ENCODE measurements at places on chromosomes 12 and 14.
A peak's percentile ranks its signal among the peaks of the same experiment; 100 is the strongest.

- DNase-seq: no peak
These were observed 159.9 kb downstream of the CAPZA3 start for GRCh38 chr12:18897823-18898222.

- no peak for DNase-seq
These were observed 31.1 kb upstream of the DHRS7 start for GRCh38 chr14:60196291-60196690.

- no peak for DNase-seq
These were observed 100.5 kb downstream of the AEBP2 start for GRCh38 chr12:19539836-19540235.

- DNase-seq: no peak
These were observed 14.7 kb downstream of the PCBP2 start for GRCh38 chr12:53466640-53467039.

DNA sequence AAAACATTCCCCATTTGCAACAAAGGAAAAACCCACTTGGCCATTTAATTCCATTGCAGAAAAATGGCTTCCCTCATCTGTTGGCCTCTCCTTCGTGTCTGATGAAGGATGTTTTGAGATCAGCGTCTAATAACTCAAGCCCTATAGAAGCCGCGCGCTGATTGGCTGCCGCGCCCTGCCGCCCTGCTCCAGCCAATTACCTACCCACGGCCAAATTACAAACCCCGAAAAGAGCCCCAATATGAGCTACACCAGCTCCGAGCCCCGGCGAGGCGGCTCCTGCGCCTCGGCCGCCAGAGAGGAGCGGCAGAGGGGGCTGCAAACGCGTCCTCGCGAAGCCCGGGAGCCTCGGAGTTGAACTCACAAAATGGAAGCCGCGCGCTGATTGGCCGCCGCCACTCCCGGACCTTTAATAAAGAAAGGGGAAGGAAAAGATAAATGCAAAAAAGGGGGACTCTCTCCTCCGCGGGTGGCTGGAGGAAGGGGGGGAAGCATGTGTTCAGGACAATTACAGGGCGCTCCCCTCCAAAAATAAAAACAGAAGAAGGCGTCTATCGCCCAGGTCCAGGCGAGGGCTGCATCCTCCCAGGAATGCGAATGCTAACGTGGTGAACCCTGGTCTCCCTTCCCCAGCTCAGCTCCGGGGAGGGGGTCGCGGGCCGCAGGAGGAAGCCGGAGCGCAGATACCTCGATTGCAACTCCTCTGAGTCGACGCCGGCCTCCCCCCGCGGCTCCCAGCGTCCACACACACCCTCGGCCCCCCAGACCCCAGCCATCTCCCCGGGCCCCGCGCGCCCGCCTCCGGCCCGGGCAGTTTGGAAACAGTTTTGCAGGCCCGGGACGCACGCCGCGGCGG, 738 bp upstream of the SETD1B start:
- peak; percentile 91 for DNase-seq

- no peak for DNase-seq
These were observed 2.4 kb downstream of the LGR5 start for GRCh38 chr12:71441836-71442566.

DNA sequence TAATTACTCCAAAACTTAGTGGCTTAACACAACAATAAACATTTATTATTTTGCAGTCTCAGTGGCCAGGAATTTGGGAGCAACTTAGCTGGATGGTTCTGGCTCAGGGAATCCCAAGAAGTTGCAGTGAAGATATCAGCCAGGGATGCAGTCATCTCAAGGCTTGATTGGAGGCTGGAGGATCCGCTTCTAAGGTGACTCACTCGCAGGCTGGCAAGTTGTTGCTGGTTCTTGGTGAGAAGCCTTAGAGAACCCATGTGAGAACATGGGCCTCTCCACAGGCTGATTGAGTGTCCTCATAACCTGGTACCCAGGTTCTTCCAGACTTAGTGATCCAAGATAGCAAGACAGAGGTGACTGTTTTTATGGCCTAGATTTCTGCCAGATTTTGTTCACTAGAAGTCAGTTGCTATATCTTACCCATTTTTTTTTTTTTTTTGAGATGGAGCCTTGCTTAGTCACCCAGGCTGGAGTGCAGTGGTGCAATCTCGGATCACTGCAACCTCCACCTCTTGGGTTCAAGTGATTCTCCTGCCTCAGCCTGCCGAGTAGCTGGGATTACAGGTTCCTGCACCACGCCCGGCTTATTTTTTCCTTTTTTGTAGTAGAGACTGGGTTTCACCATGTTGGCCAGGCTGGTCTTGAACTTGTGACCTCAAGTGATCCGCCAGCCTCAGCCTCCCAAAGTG, 32.5 kb downstream of the BRMS1L start:
- peak; percentile 40 for DNase-seq

- DNase-seq: no peak
These were observed 366.3 kb downstream of the AACS start for GRCh38 chr12:125431516-125431915.

DNA sequence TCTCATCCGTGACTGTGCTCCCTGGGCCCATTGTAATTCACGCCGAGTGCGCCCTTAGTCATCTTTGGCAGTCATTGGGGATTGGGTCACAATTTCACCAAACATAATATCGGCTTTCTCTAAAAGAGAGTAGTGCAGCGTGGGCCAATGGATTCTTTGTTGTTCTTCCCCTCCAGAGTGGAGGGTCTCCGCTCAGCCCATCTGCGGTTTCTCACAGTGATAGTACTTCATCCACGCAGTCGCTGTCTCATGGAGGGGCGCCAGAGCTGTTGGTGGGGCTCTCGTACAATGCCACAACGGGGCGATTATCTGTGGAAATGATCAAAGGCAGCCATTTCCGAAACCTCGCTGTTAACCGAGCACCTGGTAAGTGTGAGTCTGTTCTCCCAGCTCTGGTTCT, 321.8 kb downstream of the SNAPC1 start:
- DNase-seq: no peak

- DNase-seq: no peak
These were observed 42.6 kb upstream of the LIMA1 start for GRCh38 chr12:50325890-50326391.

- no peak for DNase-seq
These were observed at the start of gene P3H3 for GRCh38 chr12:6827982-6828780. TSS of gene P3H3 (plus strand) at chr12:6828407. CDS start at chr12:6828441, 34 bp downstream.

DNA sequence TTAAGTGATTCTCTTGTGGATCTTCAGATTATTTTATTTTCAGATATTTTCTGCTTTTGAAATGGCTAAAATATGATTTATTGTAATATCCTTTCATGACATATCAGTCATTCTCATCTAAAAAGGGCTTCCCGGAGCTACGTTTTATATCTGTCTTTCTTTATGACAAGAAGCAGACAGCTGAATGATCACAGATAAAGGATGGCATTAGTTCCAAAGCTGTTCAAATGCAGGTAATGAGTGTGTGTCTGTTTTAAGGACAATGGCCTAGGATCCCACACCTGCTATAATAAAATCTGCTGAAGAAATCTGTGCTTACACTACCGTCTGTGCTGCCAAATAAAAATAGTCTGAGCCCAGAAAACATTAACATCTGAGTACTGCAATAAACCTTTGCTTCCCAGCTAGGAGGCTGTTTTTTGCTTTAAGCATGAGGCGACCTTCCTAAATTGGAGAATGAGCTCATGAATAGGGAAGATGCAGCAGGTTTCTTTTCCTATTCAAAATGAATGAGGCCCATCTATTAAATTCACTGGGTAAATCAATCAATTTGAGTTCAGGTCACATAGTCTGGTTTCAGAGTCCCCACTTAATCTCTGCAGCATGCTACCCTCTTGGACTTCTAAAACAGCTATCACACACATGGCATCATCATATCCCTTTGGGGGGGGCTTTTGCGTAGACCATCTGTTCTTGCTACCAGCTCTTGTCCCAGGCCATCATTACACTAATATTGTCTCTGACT, 498.5 kb downstream of the NELL2 start:
- no peak for DNase-seq

DNA sequence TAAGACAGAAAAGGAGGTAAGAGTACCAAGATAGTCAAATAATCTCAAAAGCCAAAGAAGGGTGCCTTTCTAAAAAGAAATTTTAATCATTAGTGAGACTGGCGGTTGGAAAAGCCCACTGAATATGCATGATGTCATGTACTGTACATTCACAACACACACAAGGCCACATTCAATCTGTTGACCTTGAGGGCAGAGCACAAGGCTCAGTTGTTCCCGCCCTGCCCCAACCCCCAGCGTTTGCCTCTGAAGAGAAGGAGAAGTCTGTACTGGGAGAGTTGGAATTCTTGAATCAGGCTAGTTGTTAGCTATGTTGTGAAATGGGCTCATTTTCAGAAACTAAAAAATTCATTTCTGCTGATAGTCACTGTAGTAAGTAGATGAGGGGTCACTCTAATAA, 50.2 kb upstream of the NID2 start:
- DNase-seq: no peak

DNA sequence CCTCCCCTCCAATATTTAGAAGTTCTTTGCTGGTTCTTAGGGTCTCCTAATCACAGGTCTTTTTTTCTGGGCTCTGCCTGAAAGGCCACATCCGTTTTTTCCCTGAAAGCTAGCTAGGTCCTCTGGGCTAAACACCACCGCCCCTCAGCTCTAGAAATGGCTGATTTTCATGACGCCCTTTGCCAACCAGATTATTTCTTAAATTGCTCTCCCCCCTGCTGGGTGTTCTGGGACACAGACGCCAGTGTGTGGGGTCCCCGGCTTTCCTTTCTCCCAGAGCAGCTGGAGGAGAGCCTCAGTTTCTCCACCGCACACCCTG, 45.3 kb upstream of the ATP23 start:
- no peak for DNase-seq

DNA sequence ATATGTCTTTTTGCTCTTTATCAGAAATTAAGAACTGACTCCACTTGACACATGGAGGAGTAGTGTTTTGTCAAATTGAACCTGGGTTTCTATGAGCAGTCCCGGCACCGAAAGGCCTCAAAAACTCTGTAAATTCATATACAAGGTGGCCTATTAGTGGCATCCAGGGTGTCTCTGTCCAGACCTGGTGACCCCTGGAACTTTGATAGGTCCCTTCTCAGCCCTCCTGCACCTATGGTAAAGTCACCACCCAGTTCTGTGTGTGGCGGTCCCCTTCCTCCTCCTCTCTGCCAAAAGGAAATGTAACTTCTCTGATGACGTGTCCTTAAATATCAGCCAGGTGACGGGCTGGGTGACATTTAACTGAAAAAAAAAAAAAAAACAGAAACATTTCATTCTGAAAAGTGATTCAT, 204.0 kb upstream of the FOXN3 start:
- DNase-seq: no peak

GRCh38 chr14:52951681-52952554, 1.1 kb upstream of the FERMT2 start:
- DNase-seq: peak; percentile 59

- no peak for DNase-seq
These were observed 100.7 kb downstream of the RPL10L start for GRCh38 chr14:46550836-46551235.

DNA sequence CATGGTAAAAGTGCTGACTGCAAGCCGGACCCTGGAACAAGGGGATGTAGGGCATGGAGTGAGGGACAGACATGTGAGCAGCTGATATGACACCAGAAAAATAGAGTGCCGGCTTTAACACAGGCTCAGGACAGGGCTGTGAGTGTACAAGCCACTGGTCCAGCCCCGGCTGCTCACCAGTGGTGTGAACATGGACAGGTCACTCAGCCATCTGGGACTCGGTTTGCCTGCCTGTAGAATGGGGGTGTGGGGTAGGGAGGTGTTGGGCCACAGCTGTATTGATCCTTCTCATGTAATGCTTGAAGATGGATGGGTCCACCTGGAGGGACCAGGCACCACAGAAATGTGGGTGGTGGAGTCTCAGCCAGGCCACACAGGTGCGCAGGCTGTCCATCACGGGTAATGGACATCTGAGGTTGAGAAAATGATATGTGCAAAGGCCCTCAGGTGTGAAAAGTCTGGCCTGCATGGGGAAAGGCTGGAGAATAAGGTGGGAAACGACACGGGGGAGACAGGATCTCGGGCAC, 10.6 kb upstream of the KRT74 start:
- DNase-seq: no peak

DNA sequence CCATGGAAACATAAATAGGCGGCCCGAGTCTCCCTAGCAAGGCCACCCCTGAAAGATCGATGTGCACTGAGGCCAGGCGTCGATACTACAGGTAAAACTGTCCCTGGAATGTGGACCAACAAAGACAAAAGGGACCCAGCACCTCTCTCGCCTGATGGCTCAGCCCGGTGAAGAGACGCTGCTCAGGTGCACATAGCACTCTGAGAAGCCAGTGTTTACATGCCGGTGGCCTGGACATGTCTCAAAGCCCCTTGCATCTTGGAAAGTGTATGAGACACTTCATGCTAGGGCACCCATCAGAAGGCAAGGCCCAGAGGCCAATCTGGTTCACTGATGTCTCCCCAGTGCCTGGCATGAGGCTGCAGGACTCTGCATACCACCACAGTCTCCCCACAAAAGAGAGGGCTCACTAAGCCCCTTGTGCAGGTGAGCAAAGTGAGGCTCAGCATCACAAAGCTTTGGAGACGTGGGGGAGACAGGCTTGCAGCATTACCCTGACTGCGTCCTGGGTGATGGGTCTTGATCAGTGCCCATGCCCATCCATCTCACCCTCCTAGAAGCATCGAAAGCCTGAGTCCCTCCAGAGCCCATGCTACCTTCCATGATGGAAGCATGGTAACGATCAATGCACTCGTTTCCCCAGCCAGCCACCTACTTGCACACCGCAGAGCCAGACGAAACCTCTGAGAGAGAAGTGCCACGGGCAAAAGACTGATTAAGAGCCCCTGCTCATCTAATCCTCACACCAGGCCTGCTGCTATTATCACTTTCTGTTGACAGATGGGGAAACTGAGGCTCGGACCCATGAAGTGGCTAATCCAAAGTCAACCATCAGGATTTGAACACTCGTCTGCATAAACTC, 16.1 kb downstream of the BCL11B start:
- no peak for DNase-seq

DNA sequence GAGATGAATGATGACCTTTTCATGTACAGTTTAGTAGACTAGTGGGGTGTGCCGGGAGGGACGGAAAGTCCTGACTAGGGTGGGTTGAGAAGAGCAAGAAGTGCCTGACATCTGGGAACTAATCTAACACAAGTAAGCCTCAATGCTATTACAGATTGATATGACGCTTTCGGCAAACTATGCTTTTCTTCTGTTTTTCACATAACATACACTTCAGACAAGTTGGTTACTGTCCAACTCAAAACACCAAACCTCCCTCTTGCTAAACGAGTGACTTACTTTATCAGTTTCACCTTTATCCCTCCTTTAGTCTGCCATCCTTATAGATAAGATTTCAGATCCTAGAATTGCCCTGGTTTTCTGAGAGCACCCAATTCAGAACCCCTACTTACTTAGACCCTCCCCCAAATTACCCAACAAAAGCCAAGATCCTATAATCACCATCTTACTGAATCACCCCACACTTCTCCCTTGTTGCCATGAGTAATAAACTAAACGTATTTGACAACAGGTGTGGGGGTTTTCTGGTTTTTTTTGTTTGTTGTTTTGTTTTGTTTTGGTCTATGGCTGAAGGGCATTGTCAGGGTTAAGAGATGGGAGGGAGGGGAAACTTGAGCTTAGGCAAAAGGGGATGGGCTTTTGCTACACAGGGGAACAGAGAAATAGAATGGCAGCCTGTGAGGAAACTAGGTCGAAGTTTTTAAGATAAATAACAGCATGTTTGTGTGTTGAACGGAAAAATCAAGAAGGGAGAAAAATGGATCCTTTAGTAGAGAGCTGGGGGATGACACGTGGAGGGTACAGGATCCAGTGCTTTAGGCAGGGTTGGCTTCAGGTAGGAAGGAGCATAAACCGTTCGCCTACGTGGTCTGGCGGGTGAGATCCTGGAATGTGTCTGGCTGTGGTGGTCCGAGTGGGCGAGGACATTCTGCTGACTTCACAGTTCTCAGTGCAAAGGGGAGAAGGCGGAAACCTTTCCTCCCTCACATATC, 6.1 kb upstream of the PSMA3 start:
- no peak for DNase-seq

All from GM04504 (cell line).